ENCODE measurements at places on chromosomes 6 and 20. TPM values are rescaled to one million over a fixed set of nuclear protein-coding genes. Genes with fewer than 3 reads are reported as not detected.

DNA sequence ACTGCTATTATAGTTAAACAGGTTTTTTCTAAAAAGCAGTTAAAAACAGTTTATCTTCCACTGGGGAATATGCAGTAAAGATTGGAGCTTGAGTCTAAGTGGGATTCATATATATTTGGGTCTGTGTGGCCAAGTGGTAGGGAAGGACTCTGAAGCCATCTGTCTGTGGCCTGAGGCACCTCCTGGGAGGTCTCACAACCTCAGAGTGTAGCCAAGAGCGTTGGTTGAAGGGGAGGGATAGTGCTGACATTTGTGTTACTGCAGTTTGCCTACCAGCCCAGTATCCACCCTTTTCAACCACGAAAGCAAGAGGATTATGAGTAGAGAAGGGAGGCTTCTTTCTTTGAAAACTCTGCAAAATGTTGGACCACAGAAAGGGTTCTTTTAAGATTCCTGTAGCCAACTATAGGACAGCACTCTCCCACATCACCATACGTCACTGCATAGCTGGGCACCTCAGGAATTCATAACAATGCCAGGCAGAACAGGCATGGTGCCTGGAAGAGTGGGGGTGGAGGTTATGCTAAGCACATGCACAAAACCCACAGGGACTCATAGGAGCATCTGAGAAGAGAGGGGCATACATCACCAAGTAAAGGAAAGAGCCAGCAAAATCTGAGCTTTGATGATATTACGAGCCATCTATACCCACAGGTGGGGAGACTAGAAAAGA is 90.5 kb upstream of the HEY2 start:
- DNase-seq, result no peak

GRCh38 chr6:22972771-22973170 is 403.4 kb downstream of the HDGFL1 start:
- DNase-seq, result no peak

DNA sequence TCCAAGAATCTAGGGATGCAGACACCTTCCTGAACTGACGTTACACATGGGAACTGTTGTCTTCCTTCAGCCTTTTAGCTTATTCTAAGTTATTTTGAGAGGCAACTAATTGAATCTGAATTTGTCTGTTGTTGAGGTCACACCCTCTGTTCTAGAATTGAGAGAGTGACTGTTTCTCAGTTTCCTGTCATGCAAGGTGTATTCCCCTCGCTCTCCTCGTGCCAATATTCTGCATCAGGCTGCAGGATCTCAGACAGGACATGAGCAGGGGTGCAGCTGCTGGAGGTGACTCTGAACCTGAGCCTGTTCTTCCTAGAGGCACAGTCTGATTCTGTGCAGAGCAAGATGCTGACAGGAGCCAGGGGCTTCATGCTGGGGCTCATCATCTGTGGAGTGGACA is 52.5 kb downstream of the HLA-DPB1 start:
- DNase-seq, result no peak

GRCh38 chr20:53938739-53939138 is 131.7 kb downstream of the BCAS1 start:
- no peak for DNase-seq

ARHGAP40 gene
- total RNA-seq, result 1.4 TPM

XKR7 gene
- under 0.01 TPM for total RNA-seq

CRISP2 gene
- total RNA-seq, result not detected

All from Karpas-422 (cell line).